ENCODE measurements at places on chromosomes 4 and X. TPM values are rescaled to one million over a fixed set of nuclear protein-coding genes. Genes with fewer than 3 reads are reported as not detected.

- no peak for DNase-seq
These were observed 7.9 kb upstream of the NOCT start for GRCh38 chr4:139007640-139008039.

- DNase-seq, result peak; percentile 36
These were observed 32.7 kb downstream of the ELF2 start for GRCh38 chr4:139144161-139144859.

DNA sequence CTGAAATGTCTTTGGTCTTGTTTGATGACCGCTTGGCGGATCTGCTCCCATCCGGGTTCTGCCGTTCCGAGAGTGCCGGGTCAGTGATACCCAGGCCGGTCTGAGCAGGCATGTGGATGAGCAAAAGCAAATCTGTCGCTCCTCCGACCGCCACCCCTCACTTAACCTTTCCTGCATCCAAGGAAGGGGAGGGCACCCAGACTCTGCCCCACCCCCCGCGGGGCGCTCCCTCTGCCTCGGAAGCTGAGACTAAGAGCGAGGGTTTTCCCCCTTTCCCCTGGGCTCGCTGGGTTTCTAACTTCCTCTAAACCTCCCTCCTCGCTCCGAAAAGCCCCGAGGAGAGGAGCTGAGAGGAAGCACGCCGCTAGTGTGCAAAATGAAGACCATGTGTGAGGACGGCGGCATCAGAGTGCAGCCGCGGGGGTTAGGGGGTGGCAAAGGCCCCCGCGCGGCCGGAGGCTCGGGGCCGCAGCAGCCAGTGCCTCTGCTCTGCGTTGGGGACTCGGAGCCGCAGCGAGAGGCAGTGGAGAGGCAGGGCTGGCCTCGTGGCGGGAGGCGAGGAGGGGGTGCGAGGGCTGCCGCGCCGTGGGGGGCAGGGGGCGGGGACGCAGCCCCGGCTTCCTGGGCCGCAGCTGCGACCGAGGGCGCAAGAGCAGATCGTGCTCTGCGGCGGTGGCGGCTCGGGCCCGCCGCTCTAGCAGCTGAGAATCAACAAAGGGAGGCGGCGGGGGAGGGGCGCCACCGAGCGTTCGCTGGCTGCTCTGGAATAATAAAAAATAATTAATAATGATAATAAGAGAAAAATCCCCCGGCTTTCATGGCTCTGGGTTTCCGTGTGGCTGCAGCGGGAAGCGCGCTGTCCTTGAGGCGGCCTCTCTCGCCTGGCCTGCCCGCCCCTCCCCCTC is 55.8 kb upstream of the BCOR start:
- no peak for DNase-seq

DNA sequence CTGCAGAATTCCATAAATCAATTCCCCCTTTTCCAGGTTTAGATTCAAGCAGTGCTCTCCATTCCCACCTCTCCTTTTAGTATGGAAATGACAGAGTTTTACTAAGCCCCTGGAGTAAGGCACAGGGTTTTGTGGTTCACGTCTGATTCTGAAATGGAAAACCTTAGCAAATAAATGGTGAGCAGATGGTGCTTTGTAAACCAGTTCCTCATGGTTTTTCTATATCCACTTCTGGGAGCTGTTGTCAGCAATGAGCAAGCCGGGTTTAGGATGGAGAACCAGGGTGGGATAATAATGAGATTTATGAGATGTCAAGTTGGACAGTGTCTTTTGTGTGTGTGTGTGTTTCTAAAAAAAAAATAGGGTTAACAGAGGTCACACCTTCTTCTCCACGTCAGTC is 113.8 kb upstream of the RBPJ start:
- DNase-seq, result no peak

GRCh38 chr4:3582091-3582475 is 49.9 kb upstream of the LRPAP1 start:
- no peak for DNase-seq

Gene NDST3
- 3.0 TPM for polyA plus RNA-seq

Gene PIR
- polyA plus RNA-seq, result 3.6 TPM

Gene NIPAL1
- polyA plus RNA-seq, result 8.7 TPM
